ENCODE measurements at places on chromosomes 5 and 9.

DNA sequence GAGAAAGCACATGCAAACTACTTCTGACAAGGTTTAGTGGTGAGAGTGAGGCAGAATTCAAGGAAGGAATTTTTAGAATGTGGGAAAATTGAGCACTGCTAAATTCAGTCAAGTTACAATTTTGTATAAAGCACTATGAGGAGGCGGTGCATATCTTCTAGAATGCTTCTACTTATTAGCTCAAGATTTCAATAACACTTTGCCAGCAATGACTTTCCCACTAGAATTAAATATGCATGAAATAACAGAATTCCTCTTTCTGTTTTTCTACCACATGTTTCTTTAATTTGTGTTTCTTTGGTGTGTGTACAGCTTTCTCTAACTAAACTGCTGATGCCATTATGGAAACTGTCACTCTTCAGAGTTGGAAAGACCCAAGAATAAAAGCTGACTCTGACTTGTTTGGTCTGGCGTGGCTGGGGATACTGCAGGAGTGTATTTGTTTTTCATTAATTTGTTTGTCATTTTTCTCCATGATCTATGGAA, 163.5 kb downstream of the ARSB start:
- no peak for DNase-seq

DNA sequence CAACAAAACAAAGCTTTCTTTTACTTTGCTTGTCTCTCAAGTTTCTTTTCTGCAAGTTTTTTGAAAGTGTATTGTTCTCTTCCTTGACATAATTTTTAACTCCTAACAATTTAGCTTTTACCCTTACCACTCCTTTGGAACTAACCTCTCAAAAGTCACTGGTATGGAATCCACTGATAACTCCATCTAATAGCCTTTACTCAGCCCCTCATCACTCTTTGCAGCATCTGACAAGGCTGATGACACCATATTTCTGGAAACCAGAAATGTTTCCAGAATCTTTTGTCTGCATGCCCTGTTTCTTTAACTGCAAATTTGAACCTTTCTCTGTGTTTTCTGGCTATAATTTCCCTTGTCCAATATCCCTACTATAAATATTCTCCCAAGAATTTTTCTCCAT, 46.5 kb downstream of the ZNF474 start:
- no peak for DNase-seq

DNA sequence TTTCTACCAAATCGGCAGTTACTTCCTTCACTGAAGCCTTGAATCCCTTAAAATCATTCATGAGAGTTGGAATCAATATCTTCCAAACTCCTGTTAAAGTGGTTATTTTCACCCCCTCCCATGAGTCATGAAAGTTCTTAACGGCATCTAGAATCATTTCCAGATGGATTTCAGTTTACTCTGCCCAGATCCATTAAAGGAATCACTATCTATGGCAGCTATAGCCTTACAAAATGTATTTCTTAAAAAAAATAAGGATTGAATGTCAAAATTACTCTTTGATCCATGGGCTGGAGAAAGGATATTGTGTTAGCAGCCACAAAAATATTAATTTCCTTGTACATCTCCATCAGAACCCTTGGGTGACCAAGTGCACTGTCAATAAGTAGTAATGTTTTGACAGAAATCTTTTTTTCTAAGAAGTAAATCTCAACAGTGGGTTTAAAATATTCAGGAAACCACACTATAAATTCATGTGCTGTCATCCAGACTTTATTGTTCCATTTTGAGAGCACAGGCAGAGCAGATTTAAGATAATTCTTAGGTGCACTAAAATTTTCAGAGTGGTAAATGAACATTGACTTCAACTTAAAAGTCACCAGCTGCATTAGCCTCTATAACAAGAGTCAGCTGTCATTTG, 767.7 kb downstream of the DTWD2 start:
- DNase-seq: peak; percentile 39

GRCh38 chr5:123279136-123279535, 144.1 kb downstream of the CEP120 start:
- no peak for DNase-seq

DNA sequence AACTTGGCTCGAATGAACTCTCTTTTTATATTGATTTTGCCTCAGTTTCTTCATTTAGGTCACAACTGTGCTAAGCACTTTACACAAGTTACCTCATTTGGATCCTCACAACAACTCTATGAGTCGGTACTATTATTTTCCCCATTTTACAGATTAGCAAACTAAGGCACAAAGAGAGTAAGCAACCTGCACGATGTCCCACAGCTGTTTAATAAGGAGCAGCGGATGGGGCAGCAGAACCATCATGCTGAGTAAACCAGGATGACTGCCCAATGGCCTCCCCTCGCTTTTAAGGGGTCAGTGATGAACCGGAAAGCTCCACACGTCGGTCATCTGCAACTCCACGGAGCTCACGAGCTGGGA, 607 bp downstream of the PRELID2 start:
- DNase-seq: no peak

DNA sequence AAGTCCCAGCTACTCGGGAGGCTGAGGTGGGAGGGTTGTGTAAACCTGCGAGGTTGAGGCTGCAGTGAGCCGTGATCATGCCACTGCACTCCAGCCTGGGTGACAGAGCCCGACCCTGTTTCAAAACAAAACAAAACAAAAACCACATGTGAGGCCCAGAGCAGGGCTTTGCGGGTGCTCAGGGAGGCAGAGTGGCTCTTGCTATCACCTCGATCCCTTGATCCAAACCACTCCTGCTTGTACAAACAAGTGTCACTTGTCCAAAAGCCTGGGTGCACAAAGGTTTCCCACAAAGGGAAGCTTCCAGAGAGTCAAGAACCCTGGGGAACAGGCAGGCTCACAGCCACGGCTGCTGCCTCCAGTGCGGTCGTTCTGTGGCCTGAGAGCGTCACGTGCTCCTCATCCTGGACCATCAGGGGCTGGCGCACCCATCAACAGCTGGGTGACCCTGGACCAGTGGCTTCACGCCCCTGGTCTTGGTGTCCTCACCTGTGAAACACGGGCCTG, 162.7 kb downstream of the C9orf50 start:
- DNase-seq: no peak

DNA sequence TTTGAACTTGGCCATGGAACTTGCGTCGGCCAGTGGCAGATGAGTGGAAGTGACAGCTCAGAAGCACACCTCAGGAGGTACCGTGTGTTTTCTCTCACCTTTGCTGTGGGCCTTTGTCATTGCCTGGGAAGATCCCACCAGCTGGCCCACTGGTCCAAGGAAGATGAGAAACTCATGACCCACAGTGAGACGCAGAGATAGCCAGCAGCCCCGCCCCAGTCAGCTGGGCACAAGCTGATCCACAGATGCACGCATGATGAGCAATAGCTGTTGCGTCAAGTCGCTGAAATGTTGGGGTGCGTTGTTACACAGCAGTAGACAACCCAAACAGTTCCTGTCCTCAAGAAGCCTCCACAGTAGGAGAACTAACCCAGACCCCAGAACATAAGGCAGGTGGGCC, 30.8 kb upstream of the UNC5A start:
- no peak for DNase-seq

GRCh38 chr9:37036371-37036775, 2.3 kb upstream of the PAX5 start:
- no peak for DNase-seq

- no peak for DNase-seq
Observed at GRCh38 chr9:16131264-16131663, 578.4 kb downstream of the CCDC171 start.

DNA sequence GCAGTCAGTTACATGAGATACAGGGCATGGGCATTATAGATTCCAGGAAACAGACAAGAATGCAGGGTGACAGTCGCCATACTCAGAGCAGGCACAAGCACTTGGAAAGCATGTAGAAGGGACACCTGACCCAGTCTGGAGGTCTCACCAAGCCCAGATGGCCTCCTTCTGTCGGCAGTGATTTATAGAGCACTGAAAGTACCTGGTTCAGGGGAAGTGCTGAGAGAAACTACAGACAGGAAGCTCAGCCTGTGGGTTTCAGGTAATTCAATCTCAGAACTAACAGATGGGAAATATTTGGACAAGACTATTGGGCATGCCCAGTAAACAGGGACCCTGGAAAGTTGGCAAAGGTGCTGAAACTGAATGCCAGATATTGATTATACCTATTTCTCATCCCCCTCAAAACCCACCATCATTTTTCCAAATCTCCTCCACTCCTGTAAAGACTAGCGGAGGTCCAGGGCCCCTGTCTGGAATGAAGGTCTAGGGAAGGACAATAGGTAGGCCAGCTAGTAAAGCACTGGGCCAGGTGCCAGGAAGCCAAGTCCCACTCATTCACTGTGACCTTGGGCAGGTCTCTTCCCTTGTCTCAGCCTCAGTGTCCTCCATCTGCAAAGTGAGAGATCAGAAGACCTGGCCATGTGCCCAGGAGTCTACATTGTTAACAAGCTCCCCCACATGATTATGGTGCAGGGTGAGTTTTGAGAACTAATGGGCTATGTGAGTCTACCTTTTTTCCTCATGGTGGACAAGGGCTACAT, 26.9 kb downstream of the KLHL3 start:
- no peak for DNase-seq

DNA sequence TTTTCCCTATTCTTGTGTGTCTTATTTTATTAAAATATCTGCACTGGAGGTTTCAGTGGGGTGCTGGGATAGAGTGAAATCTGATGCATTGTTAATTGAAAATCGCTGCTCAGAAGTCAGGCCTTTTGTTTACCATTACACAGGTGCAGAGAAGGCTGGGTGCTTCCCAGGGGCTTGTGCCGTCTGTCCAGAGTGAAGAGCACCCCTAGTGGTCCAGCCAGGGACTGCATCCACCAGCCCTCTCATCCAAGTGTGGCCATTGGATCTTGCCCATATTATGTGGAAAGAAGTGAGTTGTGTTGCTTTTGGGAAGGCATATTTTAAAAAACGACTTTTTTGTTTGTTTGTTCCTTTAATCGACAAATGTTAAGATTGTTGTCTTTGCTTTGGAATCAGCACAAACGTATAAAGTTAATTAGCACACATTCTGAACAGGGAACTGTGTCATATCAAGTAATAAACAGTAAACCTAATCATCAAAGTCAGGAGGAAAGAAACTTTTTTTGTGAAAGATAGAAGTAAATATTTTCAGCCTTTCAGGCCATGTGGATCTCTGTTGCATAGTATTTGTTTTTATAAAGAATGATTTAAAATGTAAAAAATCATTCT, 315.6 kb downstream of the MTRR start:
- DNase-seq: no peak

GRCh38 chr5:133456933-133457402, 155.4 kb downstream of the FSTL4 start:
- DNase-seq: no peak

DNA sequence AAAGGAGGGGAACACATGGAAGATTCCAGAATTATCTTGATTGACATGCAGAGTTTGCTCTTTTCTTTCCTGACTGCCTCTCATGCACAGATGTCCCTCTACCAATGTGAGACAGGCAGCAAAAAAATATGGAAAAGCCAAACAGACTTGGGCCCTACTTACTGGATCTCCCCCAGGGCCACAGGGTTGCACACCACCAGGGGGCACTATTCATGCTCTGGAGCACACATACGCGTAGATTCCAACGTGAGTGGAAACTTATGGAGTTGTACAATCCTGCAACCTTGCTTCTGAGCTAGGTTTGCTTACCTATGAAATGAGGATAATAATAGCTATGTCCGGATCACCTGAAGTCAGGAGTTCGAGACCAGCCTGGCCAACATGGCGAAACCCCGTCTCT, 319.5 kb downstream of the ARHGEF28 start:
- no peak for DNase-seq

DNA sequence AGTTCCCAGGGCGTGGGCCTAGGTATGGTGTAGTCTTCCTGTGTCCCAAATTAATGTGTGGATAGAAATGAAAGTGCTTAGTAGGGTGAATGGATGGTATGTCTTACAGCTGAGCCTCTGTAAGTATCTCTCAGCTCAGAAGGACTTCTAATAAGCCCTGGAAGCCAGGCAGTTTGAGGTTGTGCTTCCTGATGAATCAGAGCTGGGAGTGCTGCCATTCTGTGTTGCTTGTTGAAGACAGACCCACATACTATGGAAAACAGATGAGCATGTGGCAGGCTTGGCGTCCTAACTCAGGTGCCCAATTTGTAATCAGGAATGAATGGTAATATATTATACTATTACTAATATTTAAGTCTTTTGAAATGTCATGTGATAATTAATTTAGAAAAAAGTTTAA, 69.8 kb downstream of the CMYA5 start:
- peak; percentile 41 for DNase-seq

GRCh38 chr9:16611001-16611400, 259.5 kb downstream of the BNC2 start:
- no peak for DNase-seq

DNA sequence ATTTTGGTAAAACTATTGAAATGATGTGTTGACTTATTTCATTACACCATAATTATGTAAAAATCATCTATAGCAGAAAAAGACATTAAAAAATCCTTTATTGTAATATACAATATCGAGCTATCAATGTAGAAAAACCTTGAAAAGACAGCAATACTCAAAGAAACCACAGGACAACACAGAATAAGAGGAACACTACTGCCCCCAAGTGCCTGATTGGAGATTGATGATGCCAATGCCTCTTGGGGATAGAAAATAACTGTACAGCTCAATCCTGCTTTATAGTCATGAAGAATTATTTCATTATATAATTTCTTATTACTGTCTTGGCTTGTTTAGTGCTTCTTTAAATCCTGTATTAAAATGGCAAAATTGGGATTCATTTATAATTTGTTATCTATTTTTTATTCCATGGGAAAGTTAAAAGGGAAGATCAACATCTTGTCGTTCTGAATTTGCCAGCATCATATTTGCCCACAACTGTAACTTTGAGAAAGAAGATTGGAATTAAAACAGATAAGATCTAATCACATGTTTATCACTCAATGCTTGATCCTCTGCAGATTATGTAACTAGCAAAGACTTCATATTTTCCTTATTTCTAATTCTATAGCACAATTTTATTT, 337.5 kb downstream of the CDH9 start:
- peak; percentile 40 for DNase-seq

GRCh38 chr9:95024097-95024671, 293.3 kb downstream of the FANCC start:
- DNase-seq: no peak

- no peak for DNase-seq
Observed at GRCh38 chr5:68757006-68757405, 336.8 kb upstream of the SLC30A5 start.

DNA sequence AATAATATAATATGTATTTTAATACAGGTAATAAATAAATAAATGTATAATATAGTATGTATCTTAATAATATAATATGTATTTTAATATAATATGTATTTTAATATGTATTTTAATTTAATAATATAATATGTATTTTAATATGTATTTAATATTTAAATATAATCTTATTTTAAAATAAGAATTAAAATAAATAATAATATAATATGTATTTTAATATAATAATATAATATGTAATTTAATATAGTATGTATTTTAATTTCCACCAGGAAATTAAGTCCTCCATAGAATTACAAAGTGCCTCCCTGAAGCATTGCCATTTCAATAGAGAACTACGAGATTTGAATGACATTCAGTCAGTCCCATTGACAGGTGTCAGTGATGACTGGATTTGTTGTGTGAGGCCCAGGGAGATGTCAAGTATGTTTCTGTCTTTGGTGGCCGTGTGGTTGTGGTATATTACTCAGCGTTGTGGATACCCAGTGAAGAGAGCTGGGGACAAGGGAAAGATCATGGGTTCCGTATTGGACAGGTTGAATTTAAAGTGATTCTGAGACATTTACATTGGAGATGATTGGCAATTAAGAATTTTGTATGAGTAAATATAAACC, 14.2 kb upstream of the C5orf46 start:
- no peak for DNase-seq
